ENCODE measurements at places on chromosomes 1 and 21.

GRCh38 chr1:201310986-201311355, 27.7 kb downstream of the PKP1 start:
- peak; percentile 62 for DNase-seq

- DNase-seq, result no peak
Measured at GRCh38 chr1:23416964-23417363, 7.6 kb downstream of the TCEA3 start.

DNA sequence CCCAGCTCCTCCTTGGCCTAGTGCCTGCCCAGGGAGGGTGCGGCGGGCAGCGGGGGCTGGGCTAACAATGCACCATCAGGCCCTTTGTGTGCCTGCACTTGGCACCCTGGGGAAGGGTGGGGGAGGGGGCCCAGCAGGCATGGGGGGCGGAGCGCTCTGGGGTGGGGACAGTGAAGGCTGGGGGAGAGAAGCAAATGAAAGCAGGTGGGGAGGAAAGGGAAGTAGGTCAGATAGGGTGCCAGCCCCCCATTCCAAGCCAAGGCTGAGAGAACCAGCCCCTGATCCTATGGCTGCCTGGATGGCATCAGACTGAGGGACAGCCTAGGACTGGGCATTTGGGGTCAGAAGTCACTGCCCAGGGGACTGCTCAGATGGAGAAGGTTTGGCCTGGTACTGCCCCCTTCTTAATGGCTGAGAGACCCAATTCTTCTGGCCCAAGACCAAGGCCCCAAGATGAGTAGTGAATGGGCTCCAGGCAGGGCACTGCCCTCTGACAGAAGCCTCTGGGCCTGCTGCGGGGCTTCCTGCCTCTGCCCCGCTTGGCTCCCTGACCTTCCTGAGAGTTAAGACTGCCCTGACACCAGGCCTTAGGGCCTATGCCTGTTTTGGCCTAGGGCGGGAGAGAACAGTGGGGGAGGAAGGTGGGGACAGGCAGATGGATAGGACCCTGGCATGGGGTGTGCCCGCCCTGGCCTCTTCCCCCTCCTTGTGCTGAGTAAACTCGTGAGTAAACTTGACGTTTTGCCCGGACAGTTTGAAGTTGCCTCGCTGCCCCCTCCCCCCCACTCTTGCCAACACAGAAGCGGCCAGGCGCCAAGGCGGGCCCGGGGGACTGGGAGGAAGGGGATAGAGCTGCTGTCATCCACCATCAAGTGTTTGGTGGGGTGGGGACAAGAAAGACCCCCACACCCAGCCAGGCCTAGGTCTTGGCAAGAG, 2.7 kb downstream of the ZBTB7B start:
- no peak for DNase-seq

GRCh38 chr1:240486611-240487010, 125.3 kb downstream of the GREM2 start:
- DNase-seq, result peak; percentile 51

DNA sequence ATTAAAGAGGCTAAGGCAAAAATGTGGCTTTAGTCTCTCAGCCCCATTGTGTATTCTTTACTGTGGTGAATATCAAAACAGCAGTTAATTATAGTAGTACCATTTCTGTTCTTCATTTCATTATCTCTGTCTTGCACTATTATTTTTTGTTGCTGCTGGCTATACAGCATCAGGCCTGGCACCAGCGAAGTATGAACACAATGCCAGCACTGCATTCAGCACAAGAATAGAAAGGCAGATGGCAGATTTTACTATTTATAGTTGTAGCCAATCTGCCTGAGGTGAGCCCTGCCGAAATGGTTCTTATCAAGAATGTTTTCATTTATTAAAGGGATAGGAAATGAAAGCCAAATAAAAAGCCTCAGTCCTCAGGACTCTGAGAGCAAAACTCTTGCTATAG, 72.1 kb downstream of the GPR52 start:
- no peak for DNase-seq

GRCh38 chr1:228006034-228006785, 588 bp upstream of the WNT3A start:
- DNase-seq, result no peak

GRCh38 chr1:230255991-230256390, 170.1 kb downstream of the PGBD5 start:
- no peak for DNase-seq

GRCh38 chr1:63203641-63204040, 118.7 kb upstream of the FOXD3 start:
- DNase-seq, result no peak

- DNase-seq, result no peak
Measured at GRCh38 chr1:224671076-224671475, 55.0 kb downstream of the CNIH3 start.

- DNase-seq, result no peak
Measured at GRCh38 chr1:168343566-168343965, 62.9 kb downstream of the TBX19 start.

DNA sequence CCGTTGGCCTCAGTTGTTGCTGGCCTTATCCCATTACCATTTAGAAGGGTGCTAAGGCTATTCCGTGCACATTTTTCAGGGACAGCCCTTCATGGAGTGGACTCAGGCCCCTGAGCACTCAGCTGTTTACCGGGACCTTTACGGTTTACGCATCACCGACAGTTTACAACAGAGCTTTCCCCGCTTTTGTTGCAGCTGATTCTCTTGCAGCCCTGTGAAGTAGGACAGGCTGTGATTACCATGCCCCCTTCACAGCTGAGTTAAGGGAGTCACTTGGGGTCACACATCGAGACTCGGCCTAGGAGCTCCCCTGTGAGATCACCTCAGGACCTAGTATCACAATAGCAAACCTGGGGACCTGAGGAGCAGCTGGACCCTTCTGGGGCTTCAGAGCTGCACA, 41.9 kb downstream of the PTPRF start:
- DNase-seq, result no peak

DNA sequence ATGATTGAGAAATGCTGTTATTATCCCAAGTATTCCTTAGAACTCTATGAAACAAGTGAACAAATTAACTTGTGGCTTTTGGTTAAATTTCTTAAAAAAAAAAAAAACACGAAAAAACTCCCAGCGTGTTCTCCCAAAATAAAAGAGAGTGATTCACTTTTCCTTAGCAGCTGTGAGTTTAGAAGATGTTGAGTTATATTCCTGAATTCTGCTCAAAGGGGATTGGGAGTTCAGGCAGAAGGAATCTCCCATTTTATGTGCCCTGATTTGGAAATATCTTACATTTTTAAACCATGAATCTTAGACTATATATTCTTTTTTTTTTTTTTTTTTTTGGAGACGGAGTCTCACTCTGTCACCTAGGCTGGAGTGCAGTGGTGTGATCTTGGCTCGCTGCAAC, 34.3 kb downstream of the SMG7 start:
- peak; percentile 67 for DNase-seq

GRCh38 chr1:8956461-8957349, 11.0 kb downstream of the CA6 start:
- DNase-seq, result no peak

GRCh38 chr1:45403298-45403697, 63.1 kb upstream of the MUTYH start:
- no peak for DNase-seq

All from EH (cell line).